ENCODE measurements at places on chromosomes 3 and 15.

DNA sequence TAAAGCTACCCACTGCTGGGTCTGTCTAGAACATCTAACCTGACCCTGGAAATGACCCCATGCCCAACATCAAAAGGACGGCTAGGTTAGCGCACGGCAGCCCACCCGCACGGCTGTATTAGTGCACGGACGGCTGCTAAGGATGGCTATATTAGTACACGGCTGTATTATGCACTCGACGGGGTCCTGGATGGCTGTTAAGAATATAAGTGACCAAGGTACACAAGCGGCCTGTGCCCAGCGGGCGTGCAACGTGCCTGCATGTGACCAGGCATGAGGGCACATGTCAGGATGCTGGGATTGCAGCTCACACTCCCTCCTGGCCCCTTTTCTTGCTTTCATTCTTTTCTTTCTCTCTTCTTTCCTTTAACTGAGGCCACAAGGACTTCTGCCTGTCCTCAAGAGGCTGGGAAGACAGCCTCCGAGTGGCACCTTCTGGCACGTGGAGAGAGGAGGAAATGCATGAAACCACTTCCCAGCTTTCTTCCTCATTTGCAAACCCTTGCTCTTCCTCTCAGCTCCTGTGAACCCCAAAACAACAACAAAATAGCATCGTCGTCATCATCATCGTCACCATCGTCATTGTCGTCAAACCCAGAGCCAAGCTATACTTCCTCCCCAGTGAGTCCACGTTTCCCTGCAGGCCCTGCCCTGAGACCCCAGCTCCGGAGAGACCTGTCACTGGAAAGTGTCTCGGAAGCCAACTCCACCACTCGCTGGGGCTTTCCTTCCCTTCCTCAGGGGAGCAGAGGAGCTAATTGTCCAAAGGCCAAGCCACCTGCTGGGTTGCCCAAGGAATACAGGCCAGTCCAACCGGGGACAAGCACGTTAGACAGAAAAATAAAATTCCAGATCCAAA, 101.8 kb downstream of the CHSY1 start:
- no peak for DNase-seq

DNA sequence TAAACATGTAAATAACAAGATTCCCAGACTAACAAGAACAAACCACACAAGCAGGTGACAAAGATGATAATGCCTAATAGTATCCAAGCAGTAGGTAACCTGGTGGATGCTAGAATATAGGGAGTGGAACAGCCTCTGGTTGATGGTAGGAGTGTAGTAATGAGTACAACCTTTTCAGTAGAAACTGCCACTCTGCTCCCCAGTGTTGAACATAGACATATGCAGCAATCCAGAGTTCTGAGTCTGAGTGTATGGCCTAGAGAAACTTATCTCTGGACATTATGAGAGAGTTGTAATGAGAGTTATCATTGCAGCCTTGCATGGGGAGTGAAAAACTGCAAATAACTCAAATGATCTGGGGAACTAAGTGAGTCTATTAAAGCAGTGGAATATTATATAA, 76.1 kb upstream of the ACAD9 start:
- no peak for DNase-seq

DNA sequence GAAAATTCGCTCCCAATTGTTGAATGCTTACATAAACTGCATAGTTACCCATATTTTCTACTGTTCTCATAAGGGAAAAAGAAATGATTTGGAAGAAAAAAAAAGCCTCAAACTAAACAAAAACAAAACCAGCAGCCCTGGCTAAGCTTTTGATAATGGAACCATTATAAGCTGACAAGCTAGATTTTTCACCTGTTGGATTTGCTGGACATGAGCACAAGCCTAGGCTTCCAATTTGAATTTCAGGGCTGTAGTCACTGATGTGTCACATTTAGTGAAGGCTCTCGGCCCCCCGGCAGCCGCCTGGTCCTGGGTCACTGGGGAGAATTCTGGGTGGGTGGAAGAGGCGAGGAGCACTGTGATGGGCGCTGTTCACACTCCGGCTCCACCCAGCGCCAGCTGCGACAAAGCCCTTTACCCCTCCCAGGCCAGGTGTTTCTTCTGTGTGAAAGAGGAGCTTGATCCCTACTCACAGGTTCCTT, 4.6 kb downstream of the FBXL22 start:
- no peak for DNase-seq

DNA sequence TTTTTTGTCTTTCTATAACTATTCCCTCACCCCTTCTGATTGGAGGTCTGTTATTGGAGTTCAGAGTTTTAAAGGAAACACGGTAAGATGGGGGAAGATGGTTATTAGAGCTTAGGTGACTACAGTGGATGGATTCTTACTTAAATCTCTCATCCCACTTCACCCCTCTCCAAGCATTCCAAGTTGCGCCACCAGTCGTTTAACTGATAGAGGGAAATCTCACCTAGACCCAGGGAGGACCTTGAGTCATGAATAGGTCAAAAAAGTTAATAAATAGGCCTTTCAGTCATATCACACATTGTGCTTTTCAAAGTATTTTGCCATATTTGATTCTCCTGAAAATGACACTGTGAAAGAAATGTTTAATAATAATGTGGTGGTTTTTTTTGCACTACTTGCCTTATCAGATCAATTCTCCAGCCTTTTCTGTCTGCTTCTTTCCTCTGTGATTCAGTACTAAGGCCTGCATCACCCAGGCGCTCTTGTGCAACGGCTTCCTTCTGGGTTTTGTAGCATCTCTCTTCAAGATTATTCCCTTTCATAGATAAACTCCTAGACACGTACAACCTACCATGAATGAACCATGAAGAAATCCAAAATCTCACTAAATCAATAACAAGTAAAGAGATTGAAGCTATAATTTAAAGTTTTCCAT, 100.4 kb upstream of the TGFBR2 start:
- no peak for DNase-seq

DNA sequence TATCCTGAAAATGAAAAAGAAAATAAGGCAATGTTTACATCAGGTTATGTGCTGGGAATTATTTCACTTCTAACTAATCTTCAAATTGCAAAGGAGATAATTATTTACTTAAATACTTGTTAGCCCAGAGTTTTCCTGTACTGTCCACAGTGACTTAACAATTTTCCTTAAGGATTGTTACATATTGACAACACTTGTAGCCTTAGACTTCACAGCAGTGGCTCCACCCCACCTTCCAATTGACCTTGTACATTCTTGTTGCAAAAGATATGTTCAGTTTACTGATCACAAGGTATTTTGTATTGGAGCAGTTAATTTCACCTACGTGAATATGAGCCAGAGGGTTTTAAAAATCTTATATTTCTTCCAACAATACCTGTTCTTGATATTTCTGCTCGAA, 376.9 kb downstream of the CNTN6 start:
- DNase-seq: no peak

DNA sequence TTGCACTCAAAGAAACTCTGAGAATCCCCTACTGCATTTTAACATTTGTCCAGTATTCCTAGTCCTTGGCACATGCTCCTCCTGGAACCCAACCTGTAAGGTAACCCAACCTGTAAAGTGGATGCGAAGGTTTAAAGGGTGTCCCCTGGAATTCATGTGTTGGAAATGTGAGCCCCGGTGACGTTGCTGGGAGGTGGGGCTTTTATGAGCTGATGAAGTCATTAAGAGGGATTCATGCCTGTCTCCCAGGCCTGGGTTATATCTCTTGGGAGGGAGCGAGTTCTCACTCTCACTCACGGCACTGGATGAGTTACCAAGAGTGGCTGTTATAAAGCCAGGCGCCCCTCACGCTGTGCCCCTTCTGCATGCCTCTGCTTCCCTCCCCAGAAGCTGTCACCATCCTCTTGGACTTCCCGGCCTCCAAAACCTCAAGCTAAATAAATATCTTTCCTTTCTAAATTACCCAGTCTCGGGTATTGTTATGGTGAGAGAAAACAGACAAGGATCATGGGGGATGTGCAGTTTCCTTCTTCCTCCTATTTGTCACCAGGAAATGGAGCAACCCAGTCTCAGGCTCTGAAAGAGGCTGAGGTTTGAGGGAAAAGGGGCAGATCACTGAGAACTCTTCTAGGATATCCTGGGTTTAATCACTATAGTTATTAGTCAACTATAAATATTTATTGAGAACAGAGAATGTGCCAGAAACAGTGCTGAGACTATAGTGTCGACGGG, 7.6 kb downstream of the XXYLT1 start:
- no peak for DNase-seq

DNA sequence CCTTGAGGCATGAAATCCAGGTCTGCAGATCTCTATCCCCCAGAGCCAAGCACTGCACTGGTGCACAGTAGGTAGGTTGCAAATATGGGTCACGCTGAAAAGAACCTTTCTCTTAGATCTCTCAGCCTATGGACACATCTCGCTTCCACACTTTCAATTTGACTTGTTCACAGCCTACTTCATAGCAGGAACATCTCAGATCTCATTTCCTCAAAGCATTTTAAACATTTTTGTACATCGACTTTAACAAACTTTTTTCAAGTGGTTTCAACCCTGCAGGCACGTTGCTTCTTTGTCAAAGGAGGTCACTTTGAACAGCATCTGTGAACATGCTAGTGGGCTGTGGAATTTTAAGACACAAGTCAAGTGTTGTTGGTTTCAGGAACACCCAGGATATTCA, 76.0 kb downstream of the SLC12A8 start:
- no peak for DNase-seq

- DNase-seq: no peak
These were observed 16.0 kb downstream of the STARD9 start for GRCh38 chr15:42591238-42591934.

- no peak for DNase-seq
These were observed 240.7 kb upstream of the TPRG1 start for GRCh38 chr3:188931036-188931435.

GRCh38 chr15:60392601-60392985, 5.2 kb downstream of the ANXA2 start:
- DNase-seq: no peak

GRCh38 chr15:60916032-60916678, 312.9 kb downstream of the RORA start:
- no peak for DNase-seq

Data from activated CD4-positive, alpha-beta T cell treated with anti-CD3 and anti-CD28 coated beads, Interleukin-2, amount 50 U/mL, for 24 hours (primary cell).